Thyroid gland (tissue), 4 donors: ENCODE measurements at places on chromosomes 12 and 14. TPM values are rescaled to one million over a fixed set of nuclear protein-coding genes. Genes with fewer than 3 reads are reported as not detected.

The SLC41A2 gene
- 88.4 TPM for total RNA-seq

The RASSF8 gene
- total RNA-seq, result 69.1 TPM

GRCh38 chr12:41103614-41104013 lies 84.5 kb upstream of the PDZRN4 start:
- H3K27ac ChIP-seq, result no peak overlapping the region
- no peaks in the 10 kb centered on the region for H3K27me3 ChIP-seq
- no peaks in the 10 kb centered on the region for H3K4me1 ChIP-seq
- DNase-seq, result no peak
- no peaks in the 10 kb centered on the region for H3K36me3 ChIP-seq

- H3K27me3 ChIP-seq, result no peaks in the 10 kb centered on the region
- H3K36me3 ChIP-seq, result no peaks in the 10 kb centered on the region
- DNase-seq, result no peak
- no peak overlapping the region for H3K27ac ChIP-seq
- no peaks in the 10 kb centered on the region for H3K4me1 ChIP-seq
These were observed 200.2 kb downstream of the PHLDA1 start for GRCh38 chr12:75831402-75831801.

The RNASE7 gene
- total RNA-seq, result not detected

GRCh38 chr12:26701604-26702215 lies 131.3 kb downstream of the ITPR2 start:
- H3K27me3 ChIP-seq, result no peaks in the 10 kb centered on the region
- H3K27ac ChIP-seq, result no peak overlapping the region
- no peaks in the 10 kb centered on the region for H3K36me3 ChIP-seq
- no peaks in the 10 kb centered on the region for H3K4me1 ChIP-seq
- no peak for DNase-seq

GRCh38 chr14:92880851-92881250 lies 42.1 kb upstream of the CHGA start:
- H3K4me1 ChIP-seq, result no peaks in the 10 kb centered on the region
- no peak for DNase-seq
- no peaks in the 10 kb centered on the region for H3K36me3 ChIP-seq

GRCh38 chr12:93572712-93573551 lies 457 bp downstream of the SOCS2 start:
- H3K4me1 ChIP-seq, result peaks cover 3% of the 10 kb centered on the region
- H3K27ac ChIP-seq, result peak overlapping the region; percentile 90
- peak; percentile 23 for DNase-seq

DNA sequence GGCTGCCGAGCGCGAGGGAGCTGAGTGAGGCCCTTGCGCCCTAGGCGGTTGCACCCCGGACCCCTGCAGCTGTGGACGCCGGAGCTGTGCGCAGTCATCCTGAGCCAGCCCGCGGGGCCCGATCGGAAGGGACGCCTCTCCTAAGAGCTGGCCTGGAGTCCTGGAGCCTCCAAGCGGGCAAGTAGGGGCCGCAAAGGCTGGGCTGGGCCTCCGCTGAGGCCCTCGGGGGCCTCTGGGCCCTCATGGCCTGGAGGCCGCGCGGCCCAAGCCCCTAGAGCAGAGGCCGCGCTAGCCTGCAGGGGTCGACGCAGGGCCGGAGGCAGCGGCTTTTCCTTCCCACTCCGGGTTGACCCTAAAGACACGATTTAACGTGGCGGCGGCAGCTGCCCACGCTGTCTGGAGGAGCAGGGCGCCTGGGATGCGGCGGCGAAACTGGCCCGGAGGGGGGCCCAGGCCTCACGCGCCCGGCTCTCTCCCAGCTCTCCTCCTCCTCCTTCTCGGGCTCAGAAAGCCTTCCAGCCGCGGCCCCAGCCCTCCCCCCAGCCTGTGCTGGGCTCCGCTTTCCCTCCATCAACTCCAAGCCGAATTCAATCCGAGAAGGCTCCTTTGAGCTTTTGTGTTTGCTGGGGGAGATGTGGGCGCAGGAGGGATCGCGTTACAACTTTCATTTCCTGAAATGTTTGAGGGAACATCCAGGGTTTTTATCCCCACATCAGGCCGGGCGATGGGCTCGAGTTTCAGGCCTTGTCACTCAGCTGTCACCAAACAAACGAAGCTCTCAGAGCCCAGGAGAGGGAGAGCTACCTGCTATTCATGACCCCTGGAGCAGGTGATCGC lies 11.6 kb downstream of the SIX1 start:
- DNase-seq, result no peak
- H3K4me1 ChIP-seq, result peaks cover 22% of the 10 kb centered on the region
- no peak overlapping the region for H3K4me3 ChIP-seq

GRCh38 chr14:35298351-35298750 lies 6.2 kb downstream of the PSMA6 start:
- H3K36me3 ChIP-seq, result no peaks in the 10 kb centered on the region
- H3K4me1 ChIP-seq, result peaks cover 18% of the 10 kb centered on the region
- H3K27ac ChIP-seq, result no peak overlapping the region
- no peak for DNase-seq

The HHIPL1 gene
- 2.7 TPM for total RNA-seq

- H3K36me3 ChIP-seq, result no peaks in the 10 kb centered on the region
- no peaks in the 10 kb centered on the region for H3K27me3 ChIP-seq
- DNase-seq, result no peak
- no peaks in the 10 kb centered on the region for H3K4me1 ChIP-seq
These were observed 166.1 kb downstream of the PAWR start for GRCh38 chr12:79524507-79525148.

DNA sequence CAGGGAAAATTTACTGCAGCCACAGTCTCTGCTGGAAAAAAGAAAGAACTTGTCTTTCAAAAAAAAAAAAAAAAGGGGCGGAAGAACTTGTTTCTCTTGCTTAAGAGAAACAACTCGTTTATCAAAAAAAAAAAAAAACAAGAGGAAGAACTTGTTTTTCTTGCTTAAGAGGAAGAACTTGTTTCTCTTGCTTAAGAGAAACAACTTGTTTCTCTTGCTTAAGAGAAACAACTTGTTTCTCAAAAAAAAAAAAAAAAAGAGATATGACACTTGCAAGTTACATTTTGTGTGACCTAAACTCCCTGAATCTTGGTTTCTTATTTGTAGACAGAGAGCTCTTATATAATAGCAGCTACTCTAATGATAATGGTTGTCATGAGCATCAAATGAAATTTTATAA lies 44.7 kb upstream of the USP15 start:
- no peak overlapping the region for H3K27ac ChIP-seq
- H3K36me3 ChIP-seq, result no peaks in the 10 kb centered on the region
- DNase-seq, result no peak
- H3K4me1 ChIP-seq, result peaks cover 21% of the 10 kb centered on the region
- no peak overlapping the region for H3K4me3 ChIP-seq

DNA sequence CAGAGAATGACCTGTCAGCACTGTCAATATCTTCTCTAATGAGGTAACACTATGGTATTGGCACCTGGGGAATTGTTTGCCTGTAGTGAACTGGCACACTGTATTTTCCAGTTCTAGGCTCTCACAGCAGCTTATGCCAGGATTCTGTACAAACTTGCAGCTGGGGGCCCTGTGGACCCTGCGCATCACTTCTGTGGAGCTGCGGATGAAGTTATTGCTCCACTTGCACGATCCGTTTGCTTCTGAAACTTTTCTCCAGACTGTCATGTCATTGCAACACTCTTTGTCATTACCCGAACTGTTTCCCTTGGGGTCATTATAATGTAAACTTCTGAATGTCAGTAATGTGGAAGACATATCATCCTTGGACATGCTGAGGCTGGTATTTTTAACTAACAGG lies 3.9 kb downstream of the RNASE11 start:
- no peaks in the 10 kb centered on the region for H3K36me3 ChIP-seq
- no peak overlapping the region for H3K27ac ChIP-seq
- no peak for DNase-seq
- H3K4me3 ChIP-seq, result no peak overlapping the region
- H3K4me1 ChIP-seq, result no peaks in the 10 kb centered on the region
- no peaks in the 10 kb centered on the region for H3K27me3 ChIP-seq

The PRKD1 gene
- total RNA-seq, result 13.4 TPM

DNA sequence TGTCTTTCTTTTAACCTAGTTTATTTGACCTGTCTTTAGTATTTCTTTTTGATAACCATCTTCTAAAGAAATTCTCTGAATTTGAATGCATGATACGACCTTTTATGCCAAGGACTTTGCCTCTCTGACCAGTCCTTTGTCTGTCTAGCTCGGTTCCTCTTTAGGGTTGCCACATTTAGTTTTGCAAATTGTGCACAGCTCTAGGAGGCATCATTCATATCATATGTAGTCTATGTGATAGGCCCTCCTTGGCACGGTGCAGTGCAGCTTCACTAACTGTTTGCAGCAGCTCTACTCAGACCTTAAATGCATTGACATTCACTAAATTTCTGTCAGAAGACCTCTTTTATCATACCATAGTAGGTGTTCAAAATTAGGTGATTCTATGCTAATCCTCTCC lies 75.6 kb downstream of the USP15 start:
- no peaks in the 10 kb centered on the region for H3K4me1 ChIP-seq
- no peaks in the 10 kb centered on the region for H3K36me3 ChIP-seq
- H3K27ac ChIP-seq, result no peak overlapping the region
- H3K4me3 ChIP-seq, result no peak overlapping the region
- DNase-seq, result no peak
- H3K27me3 ChIP-seq, result no peaks in the 10 kb centered on the region

The ACOT6 gene
- not detected for total RNA-seq

The PRR13 gene
- total RNA-seq, result 83.6 TPM

The MMP19 gene
- total RNA-seq, result 2.3 TPM

- DNase-seq, result no peak
- no peak overlapping the region for H3K27ac ChIP-seq
- H3K36me3 ChIP-seq, result no peaks in the 10 kb centered on the region
These were observed 127.2 kb upstream of the ATF7IP start for GRCh38 chr12:14238221-14238792.

- no peaks in the 10 kb centered on the region for H3K4me1 ChIP-seq
- DNase-seq, result no peak
- H3K36me3 ChIP-seq, result no peaks in the 10 kb centered on the region
- H3K27ac ChIP-seq, result no peak overlapping the region
- no peak overlapping the region for H3K4me3 ChIP-seq
These were observed 69.5 kb downstream of the LLPH start for GRCh38 chr12:66061076-66061475.

DNA sequence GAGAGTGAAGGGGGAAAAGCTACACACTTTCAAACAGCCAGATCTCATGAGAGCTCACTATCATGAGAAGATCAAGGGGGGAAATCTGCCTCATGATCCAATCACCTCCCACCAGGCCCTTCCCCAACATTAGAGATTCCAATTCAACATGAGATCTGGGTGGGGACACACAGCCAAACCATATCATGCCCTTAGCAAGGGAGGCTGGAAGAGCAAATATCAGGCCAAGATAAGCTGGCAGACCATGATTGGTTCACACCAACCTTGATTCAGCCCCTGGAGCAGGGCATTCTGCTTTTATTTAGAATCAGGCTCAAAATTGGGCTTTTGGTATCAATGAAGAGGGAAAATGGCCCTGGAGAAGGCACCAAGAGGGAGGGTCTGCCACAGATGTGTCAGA lies 137.4 kb downstream of the PRKCH start:
- H3K4me3 ChIP-seq, result no peak overlapping the region
- no peaks in the 10 kb centered on the region for H3K27me3 ChIP-seq
- no peak overlapping the region for H3K27ac ChIP-seq
- no peak for DNase-seq
- peaks cover 14% of the 10 kb centered on the region for H3K4me1 ChIP-seq
- H3K36me3 ChIP-seq, result peaks cover 10% of the 10 kb centered on the region

The SRP54 gene
- 122 TPM for total RNA-seq

The CD69 gene
- 5.4 TPM for total RNA-seq

DNA sequence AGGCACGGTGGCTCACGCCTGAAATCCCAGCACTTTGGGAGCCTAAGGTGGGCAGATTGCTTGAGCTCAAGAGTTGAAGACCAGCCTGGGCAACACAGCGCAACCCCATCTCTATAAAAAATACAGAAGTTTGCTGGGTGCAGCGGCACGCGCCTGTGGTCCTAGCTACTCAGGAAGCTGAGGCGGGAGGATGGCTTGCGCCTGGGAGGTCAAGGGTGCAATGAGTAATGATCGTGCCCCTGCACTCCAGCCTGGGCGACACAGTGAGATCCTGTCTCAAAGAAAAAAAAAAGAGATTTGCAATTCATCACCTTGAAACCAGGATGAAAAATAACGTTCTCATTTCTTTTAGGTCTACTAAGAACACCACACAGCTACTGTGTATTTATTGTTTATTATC lies 4.0 kb downstream of the STX2 start:
- peaks cover 14% of the 10 kb centered on the region for H3K4me1 ChIP-seq
- H3K27me3 ChIP-seq, result no peaks in the 10 kb centered on the region
- no peaks in the 10 kb centered on the region for H3K36me3 ChIP-seq
- no peak for DNase-seq
- no peak overlapping the region for H3K27ac ChIP-seq
- no peak overlapping the region for H3K4me3 ChIP-seq

DNA sequence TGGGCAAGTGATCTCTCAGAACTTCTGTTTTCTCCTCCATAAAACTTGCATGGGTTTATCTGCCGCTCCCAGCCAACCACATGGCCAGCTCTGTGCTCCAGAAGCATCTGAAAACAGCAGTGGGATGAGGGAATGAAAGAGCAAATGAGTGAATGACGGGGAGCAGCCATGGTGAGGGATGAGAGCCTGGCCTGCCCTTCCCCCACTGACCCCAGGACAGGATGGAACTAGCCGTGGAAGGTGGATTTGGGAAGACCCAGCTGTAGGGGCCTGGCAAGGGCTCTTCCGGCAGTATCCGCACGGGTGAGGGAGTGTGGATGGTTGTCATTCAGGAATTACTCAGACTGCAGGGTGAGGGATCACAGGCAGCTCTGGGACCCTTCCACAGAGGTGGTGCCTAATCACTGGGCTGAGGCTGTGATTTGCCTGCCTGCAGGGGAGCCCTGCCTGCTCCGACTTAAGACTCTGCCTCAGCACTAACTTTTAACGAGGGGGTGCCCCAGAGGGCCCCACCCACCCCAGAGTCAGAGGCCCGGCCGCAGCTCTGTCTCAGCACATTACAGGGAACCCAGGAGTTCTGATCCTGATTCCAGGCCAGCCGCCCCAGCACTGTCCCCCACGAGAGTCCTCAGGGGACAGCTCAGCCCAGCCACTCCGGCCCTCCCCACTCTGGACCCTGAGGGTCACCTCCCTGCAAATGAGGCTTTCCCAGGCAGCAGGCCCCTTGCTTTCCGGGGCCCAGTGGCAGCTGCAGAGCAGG lies 136.8 kb upstream of the C14orf180 start:
- no peaks in the 10 kb centered on the region for H3K36me3 ChIP-seq
- H3K27me3 ChIP-seq, result no peaks in the 10 kb centered on the region
- H3K4me1 ChIP-seq, result no peaks in the 10 kb centered on the region
- DNase-seq, result no peak
- H3K27ac ChIP-seq, result no peak overlapping the region
